Thoracic aorta (tissue), 2 donors: ENCODE measurements at places on chromosomes 13 and 19. TPM values are rescaled to one million over a fixed set of nuclear protein-coding genes. Genes with fewer than 3 reads are reported as not detected.

Gene RDH13
- 22.2 TPM for total RNA-seq

Gene MCEMP1
- not detected for total RNA-seq

GRCh38 chr13:114339857-114340534 lies 25.7 kb downstream of the CHAMP1 start:
- DNase-seq: no peak

GRCh38 chr13:99507986-99508385 lies 6.7 kb downstream of the TM9SF2 start:
- DNase-seq: no peak

DNA sequence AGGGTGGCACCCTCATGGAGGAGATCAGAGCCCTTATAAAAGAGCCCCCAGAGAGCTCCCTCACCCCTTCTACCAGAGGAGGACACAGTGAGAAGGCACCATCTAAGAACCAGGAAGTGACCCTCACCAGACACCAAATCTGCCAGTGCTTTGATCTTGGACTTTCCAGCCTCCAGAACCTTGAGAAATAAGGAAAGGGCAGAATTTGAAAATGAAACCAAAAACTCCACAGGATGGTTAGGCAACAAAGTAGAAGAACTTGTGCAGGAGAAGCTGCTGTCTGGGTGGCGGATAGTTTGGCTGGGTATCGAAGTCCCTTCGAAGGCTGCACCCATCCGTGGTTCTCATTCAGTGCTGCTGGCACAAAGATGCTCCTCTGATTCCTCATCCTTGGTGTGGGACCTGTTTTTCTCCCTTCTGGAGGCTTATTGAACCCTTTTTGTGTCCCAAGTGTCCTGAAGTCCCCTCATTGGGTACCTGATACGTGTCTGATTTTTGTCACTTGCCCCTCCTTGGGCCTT lies 130.8 kb downstream of the KDM4B start:
- DNase-seq: no peak

GRCh38 chr13:27176470-27177410 lies 5.1 kb upstream of the USP12 start:
- DNase-seq: no peak

DNA sequence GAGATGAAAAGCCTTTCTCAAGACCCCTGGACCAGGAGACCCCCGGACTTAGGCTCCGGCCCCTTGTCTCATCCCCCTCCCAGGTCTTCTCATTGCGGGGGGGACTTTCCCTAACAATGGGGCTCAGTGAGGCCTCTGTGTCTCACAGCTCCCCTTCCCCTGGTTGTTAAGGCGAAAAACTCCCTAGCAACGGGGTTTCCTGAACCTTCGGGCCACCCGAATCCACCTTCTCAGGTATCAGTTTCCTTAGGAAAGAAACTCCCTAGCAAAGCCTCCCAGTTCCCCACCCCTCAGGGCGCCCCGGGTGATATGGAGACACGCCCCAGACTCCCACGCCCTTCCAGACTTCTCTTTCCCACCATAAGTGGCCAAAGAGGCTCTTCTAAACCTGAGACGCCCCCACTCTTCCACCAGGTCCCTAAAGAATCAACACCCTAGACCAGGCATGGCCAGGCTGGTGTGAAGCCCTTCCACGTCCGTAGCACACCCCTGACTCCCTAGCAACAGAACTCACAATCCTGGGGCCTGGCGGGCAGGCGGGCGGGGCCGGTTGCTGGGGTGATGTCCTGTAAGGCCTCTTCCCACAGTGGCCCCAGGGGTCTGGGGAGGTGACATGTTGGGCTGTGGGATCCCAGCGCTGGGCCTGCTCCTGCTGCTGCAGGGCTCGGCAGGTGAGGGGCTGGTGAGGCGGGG lies at the start of gene TMEM190:
TSS of gene TMEM190 (plus strand) at position 586 of the 693 bp plus-strand sequence. CDS start at position 614, 28 bp downstream.
- DNase-seq: no peak
